ENCODE measurements at places on chromosomes 11 and 22.

GRCh38 chr11:85680897-85681296, 5.1 kb downstream of the CCDC89 start:
- no peak for DNase-seq

GRCh38 chr11:2933375-2934020, 4.3 kb upstream of the PHLDA2 start:
- DNase-seq = peak; percentile 88

DNA sequence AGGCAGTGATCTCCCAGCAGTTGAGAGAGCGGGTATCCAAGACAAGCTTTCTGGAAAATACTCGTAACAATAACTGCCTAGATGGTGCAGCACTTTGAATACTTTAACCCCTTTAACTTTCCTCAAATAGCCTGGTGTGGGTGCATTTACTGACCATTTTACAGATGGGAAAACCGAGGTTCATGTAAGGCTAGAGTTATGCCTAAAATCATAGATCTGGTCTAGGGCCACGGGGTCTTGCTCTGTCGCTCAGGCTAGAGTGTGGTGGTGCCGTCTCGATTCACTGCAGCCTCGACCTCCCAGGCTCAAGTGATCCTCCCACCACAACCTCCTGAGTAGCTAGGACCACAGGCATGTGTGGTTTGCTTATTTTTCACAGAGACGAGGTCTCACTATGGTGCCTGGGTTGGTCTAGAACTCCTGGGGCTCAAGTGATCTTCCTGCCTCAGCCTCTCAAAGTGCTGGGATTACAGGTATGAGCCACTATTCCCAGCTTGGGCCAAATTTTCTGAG, 269.2 kb upstream of the SYN3 start:
- DNase-seq = no peak

DNA sequence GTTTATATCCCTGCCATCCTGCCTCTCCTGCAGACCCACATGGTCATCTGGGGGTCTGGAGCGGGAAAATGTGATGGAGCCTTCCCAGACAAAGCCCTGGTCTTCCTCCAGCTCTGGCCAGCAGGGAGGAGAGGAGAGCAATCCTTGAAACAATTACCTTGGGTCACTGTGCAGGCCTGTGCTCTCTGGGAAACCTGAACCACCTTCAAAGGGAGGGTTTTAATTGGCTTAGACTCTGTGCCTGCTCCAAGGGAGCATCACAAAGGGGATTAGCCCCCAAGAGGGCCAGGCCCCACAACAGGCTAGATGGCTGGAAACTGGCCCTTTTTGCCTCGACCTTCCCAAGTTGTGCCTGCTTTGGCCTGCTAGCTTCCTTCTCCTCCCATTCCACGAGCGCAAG, 351.9 kb downstream of the TENM4 start:
- no peak for DNase-seq

GRCh38 chr11:65541093-65541982, 16.5 kb downstream of the SCYL1 start:
- no peak for DNase-seq

DNA sequence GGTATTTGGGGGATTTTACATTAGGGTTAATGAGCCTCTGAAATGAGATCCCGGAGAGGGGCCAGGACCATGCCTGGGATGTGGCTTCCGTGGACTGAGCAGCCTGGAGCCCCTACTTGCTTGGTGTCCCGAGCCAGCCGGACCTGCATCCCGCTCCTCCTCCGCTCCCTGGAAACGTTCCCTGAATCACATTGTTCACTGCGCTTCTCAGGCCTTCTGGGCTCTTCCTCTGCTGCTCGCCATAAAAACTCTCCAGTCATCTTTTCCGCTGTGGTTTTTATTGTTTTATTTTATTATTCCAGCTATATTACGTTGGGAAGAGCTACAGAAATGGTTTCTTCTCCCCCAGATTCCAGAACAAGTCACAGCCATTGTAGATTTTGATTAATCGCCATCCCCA, 13.3 kb upstream of the KCNQ1OT1 start:
- no peak for DNase-seq

- no peak for DNase-seq
These were observed 10.7 kb upstream of the FAM118A start for GRCh38 chr22:45298934-45299505.

GRCh38 chr22:49937758-49938564, 19.5 kb downstream of the CRELD2 start:
- no peak for DNase-seq

DNA sequence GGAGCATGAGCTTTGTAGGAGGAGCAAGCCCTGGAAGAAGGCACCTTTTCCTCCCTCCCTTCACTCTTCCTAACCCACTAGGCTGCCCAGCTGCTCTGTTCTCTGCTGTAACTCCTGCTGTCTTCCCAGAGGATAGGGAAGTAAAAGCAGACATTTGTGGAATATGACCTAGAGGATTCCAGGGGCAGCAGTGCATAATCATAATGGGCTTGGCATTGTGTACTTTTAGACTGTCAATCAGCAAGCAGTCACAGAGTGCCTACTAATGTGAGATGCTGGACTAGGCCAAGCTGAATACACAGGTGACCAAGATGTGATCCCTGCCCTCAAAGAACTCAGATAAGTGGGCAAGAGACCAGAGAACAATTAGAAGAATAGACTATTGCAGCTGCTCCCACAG, 133.0 kb downstream of the NAV2 start:
- DNase-seq = no peak

GRCh38 chr11:441418-442274, at the start of gene ANO9:
TSS of gene ANO9 (minus strand) at chr11:442011. CDS start at chr11:441926, 85 bp downstream.
- DNase-seq = no peak

DNA sequence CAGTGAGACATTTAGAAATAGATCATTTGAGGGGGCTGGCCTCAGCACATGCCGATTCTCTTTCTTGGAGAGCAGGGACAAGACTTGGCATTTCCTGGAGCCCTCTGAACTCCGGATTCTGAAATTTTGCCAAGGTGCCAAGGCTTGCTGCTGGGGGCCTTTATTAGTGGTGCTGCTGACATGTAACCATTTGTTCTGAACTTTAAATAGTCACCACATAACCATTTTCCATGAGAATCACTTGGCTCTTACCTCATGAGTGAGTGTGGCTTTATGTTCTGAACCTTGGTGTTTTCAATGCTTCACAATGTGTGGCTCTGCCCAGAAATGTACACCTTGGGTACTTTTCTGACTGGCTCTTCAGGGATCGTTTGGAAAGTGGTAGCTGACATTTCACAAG, 33.3 kb downstream of the SYT13 start:
- no peak for DNase-seq

DNA sequence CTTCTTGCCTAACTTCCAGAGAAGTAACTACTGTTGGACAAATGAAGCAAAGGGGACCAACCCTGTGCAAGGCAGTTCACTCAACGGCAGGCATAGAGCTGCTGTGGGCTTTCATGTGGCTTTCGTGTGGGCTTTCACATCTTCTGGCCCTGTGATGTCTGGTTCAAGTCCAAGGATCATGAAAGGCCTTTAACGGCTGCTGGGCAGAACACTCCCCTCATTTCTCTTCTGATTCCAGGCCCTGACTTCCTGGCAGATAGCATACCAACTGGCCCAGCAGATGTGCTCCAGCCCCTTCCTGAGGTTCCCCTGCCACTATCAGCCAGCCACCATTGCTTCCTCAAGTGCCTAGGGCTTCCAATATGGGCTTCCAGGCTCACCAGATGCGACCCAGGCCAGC, 28.7 kb upstream of the CTR9 start:
- no peak for DNase-seq

DNA sequence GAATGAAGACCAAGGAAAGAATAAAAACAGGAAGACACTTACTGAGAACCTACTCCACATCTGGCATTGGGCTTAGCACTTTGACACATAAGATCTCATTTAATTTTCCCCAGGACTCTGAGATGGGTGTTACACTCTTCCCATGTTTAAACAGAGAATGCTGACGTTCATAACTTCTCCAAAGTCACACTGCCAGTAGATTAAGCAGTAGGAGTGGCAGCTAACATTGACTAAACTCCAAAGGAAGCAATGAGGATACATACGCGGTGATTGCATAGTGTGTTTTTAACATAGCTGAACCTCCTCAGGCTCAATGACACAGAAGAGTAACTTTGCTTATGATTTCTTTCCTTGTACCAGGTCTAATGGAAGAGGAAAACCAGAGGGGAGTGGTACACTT, 14.5 kb upstream of the OR10V1 start:
- DNase-seq = no peak

GRCh38 chr11:9884601-9885000, 220.7 kb downstream of the SWAP70 start:
- DNase-seq = no peak

DNA sequence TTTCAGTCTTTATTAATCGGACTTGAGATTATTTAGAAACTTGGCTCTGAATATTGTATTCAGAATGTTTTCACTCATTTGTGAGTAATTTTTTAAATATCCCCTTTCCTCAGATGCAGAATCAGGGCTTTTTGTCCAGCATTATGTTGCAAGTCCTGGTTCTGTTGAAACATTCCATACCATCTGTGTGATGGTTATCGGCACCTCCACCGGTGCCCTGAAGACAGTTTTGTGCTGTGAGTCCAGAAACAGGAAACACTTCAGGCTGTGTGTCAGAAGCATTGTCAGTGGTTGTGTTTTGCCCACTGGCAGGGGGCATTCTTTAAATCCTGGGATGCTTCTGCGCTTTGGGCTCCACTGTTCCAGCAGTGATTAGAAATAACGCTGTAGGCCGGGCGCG, 20.4 kb downstream of the CDPF1 start:
- no peak for DNase-seq

GRCh38 chr22:36379593-36380361, 8.0 kb downstream of the MYH9 start:
- DNase-seq = no peak

GRCh38 chr22:47573141-47573540, 810.7 kb downstream of the TBC1D22A start:
- DNase-seq = no peak

DNA sequence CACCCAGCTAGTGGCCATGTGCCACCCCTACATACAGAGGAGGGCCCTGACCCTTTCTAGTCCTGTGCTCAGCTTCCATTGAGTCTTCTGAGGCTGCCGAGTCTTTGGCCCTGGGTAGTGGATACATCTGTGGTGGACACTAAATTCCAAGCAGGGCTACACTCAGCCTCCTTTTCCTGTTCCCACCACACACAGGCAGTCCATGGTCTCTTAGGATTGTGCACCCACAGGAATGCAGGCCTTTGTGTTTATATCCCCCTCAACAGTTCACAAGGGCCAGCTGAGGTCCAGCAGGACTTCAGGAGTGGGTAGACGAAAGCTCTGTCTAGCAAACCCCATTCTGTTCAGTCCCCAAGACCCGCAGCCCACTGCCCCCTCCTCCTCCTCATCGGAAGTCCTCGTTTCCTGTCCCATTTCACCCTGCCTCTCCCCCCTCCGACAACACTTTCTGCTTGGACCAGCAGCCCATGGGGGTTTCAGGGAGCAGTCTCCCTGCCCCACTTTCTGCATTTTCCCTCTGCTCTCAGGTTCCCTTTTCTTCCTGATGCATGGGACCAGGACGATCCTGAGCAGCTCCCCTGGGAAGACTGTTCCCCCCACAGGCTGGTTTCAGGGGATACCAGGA, 91.8 kb downstream of the SWAP70 start:
- no peak for DNase-seq

GRCh38 chr11:126426820-126427749, 71.6 kb downstream of the ST3GAL4 start:
- DNase-seq = no peak

GRCh38 chr22:37173709-37174108, 14.3 kb downstream of the C1QTNF6 start:
- peak; percentile 45 for DNase-seq

GRCh38 chr11:64865286-64866172, 12.9 kb downstream of the EHD1 start:
- no peak for DNase-seq

DNA sequence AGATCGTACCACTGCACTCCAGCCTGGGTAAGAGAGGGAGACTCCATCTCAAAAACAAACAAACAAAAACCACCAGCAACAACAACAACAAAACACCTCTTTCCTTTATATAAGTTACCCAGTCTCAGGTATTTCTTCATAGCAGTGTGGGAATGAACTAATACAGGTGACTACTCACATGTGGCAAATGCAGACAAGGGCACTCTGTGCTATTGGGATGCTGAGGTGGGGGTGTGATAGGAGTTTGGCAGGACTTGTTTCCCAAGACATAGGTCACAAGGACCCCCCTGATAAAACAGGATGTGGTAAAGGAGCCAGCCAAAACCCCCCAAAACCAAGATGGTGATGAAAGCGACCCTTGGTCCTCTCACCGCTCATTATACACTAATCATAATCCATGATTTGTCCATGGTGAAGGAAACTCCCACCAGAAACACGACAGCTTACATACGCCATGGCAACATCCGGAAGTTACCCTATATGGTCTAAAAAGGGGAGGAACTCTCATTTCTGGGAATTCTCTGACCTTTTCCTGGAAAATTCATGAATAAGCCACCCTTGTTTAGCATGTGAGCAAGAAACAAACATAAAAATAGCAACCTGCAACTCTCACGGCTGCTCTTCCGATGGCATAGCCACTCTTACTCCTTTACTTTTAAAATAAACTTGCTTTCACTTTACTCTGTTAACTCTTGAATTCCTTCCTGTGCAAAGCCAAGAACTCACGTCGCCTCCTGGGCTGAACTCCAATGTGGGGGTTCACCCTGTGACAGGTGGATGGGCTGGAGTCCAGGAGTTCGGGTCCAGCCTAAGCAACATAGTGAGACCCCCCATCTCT, 18.8 kb upstream of the INCENP start:
- no peak for DNase-seq

- no peak for DNase-seq
These were observed 39.1 kb upstream of the SPTBN2 start for GRCh38 chr11:66768088-66768521.

GRCh38 chr11:57641011-57641807, 8.5 kb downstream of the YPEL4 start:
- no peak for DNase-seq

DNA sequence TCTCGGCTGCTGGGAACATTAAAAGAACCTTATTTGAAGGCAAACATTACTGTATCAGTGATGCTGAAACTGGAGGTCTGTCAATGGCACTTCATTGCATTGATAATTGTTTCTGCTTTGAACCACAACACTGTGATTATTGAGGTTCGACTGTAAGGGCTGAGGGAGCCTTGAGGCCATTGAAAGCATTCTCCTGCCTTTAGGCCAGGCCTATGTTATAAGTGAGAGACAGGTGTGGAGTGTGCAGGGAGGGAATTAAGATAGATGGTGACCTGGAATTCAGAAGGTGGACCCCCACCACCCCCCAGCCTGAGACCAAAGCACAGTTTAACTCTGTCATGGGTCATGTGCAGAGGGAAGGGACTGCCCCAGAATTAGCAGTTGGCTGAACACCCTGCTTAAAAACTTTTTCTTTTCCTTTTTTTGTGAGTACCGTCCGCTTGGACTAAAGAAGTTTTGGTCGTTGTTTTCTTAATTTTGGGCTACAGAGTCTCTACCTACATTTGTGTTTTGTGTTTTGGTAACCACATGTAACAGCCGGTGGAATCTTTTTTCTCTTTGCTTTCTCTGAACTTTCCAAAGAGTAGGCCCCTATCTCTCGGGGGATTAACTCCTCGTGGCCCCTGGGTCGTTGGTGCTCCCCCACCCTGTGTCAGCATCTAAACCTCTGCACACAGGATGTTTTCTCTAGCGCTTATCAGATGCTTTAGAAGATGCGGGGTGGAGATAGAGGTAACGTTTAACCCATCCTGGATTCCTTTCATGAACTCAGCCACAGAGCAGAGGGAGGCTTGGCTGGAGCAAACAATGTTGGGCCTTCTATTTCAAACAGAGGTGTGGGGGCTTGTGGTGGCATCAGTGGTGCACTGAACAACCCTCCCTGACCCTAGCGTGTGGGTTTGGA, 43.7 kb downstream of the ZBTB16 start:
- no peak for DNase-seq
